LNCaP clone FGC (cell line): ENCODE measurements at places on chromosomes 6 and 20.

DNA sequence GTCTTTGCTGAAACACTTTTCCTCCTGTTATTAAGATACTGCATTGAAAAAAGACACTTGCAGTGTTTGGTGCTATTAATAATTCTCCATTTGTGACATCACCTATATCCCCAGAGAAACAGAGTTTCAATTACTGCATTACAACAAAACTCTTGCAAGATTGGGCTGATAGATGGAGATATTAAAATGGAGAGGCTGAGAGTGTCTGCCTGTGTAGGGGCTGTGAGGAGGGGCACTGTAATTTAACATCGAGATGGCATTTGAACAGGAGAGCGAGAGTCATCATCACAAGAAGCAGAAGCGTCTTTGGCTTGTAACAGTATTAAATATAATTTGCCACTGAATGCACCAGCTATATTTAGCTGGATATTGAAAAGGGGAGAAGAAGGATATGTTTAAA is 316.5 kb downstream of the CDH26 start:
- DNase-seq, result no peak

DNA sequence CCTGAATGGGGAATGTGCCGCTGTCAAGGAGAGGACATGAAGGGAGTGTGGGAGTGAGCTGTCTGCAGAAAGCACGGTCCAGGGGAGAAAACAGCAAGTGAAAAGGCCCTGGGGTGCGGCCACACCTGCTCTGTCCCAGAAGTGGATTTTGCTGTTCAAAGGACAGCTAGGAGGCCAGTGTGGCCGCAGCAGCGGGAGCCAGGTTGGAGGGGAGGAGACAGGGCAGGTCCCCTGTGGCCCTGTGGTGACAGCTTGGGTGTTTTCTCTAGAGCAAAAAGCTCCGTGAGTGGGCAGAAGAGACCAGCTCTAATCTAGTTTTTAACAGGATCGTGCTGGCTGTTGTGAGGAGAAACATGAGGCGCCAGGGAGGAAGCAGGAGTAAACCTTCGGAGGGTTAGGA is 4.5 kb upstream of the SLC52A3 start:
- no peak for DNase-seq

GRCh38 chr6:29994826-29995225 is 52.5 kb downstream of the HLA-A start:
- no peak for DNase-seq

- no peak for DNase-seq
Measured at GRCh38 chr20:42024653-42025052, 406.5 kb upstream of the CHD6 start.

DNA sequence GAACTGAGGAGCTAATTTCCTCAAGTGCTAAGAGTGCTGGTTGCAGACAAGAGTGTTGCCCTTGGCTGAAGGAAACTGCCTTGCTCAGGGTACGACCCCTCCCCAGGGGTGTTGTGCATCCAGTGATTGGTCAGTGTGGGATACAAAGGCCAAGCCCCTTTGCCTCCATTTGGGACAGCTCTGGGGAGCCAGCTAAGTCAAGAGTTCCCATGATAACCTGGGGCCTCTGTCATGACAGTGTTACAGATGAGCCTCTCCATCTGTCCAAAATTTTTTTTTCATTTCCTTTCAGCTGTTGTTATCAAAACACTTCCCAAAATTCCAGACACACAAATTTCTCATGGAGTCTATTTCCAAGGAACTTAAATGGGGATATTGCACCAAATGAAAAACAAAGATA is 93.3 kb downstream of the HS3ST5 start:
- DNase-seq, result no peak

- DNase-seq, result no peak
Measured at GRCh38 chr6:2471472-2471871, 226.1 kb upstream of the GMDS start.

DNA sequence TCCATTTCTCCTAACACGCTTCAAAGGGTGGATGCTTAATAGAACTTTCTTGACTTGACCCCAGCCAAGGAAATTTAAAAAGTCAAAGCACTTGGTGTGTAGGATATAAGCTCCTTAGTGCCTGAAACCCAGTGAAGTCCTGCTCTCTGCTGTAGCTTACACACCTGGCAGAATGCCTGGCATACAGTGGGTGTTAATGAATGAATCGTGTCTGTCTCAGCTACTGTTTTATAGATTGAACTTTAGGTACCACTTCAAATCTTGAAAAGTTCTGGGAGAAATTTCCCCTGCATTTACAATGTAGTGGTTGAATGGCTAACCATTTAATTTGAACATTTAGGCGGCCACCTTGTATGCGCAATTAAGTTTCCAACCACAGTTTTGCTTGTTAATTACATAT is 70.5 kb upstream of the ZNF217 start:
- DNase-seq, result no peak

DNA sequence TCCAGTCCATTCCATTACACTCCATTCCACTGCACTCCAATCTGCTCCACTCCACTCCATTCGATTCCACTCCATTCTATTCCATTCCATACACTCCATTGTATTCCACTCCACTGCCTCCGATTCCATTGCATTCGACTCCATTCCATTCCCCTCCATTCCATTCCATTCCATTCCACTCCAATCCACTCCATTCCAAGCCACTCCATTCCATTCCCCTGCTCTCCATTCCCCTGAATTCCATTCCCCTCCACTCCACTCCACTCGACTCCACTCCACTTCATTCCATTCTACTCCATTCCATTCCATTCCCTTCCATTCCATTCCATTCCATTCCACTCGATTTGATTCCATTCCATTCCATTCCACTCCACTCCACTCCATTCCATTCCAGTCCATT is 25.7 kb upstream of the DEFB125 start:
- no peak for DNase-seq

DNA sequence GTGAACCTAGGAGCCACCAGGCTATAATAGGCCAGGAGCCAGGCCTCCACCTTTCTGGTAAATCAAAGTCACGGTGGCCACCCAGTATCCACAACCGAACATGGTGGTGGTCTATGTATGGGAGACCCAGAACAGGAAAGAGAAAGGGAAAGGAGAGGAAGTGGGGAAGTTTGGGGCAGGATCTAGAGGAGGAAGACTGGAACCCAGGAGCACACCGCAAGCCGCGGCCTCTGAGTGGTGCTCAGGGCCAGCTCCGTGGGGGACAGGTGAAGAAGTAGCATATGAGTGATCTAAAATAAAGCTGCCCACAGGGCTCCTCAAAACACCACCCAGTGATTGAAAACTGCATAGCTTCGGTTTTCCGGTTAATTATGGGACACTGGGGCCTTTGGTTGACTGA is 214.8 kb downstream of the ZDHHC14 start:
- no peak for DNase-seq

- DNase-seq, result no peak
Measured at GRCh38 chr20:25282034-25282781, 34.3 kb downstream of the PYGB start.

DNA sequence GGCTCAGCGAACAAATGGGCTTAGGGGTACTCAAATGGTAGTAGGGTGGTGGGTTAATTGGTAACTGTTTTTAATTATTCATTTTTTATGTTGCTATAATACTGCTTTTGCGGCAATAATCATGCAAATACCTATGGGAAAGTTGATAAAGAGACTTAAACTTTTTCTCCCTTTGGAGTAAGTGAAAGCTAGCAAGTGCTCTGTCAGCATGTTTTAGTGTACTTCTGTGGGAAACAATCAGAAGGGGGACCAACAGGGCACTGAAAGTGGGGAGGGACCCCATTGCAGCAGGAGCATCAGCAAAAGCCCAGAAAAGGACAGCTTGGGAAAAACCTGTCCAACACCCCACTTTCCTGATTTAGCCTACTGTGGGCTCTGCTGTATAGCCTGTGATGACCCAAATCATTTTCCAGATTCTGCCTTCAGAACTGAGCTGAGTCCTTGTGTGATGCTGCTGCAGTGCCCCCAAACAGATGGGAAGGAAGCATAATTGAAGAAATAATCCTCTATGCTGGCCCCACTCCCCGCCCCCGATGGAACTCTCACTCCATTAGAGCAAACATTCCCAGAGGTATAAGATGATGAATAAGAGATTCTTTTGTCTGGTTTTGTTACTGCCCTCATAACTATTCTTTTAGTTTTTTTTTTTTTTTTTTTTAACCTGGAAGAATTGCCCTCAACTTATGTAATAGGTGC is 322.8 kb downstream of the CD83 start:
- DNase-seq, result no peak

DNA sequence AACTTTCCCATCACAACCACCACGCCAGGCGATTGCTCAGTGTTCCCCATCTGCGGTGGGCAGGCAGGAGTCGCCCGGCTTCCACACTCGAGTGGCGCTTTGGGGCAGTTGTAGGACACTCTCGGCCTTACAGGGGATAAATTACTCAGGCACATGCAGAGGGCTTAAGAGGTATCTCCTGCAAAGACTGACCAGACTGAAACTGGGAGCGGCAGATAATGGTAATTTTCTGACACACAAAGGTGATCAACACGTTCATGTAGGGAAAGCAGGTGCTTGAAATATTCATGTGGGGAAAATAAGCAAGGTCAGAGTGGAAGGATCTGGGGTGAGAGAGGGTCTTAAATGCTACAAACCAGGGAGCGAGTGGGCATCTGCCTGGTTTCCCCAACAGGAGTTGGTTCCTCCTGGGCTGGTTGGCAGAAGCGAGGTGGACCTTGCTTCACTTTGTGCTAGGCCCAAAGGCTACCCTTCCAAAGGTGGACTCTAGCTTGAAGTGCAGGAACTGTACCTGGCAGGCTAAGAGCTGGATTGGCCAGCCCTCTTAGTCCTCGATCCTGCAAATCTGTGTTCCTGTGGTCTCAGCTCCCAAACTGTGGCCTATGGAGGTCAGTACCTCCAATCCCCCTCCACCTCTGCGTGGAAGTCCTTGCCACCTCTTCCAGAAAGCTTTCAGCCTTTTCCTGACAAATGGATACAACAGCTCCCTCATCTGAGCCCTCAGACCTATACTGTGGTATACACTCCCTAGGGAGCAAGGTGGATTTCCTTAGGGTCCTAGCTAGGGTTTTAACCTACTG is 16.7 kb downstream of the PLAGL2 start:
- no peak for DNase-seq

DNA sequence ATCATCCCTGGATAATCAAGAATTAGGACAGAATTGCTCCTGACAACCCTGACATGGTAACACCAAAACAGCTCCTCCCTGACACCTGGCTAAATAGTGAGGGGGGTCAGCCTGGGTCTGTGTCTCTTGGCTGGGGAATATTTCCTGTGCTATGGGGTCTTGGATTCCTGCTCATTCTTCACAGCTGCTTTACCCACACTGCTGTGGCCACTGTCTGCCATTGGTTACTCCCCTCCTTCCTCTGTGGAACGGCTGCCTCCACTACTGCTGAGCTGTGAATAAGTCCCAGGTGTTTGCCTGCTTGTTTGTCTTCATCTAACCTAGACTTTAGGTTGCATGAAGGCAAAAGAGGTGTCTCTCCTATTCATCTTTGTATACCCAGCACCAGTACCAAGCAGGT is 33.9 kb upstream of the TXLNB start:
- DNase-seq, result no peak

GRCh38 chr6:111482959-111483735 is at the start of gene REV3L:
REV3L (minus strand) TSS chr6:111483218; CDS start chr6:111482888, 330 bp downstream.
- peak; percentile 47 for DNase-seq

- DNase-seq, result no peak
Measured at GRCh38 chr6:29999416-29999815, 57.1 kb downstream of the HLA-A start.

DNA sequence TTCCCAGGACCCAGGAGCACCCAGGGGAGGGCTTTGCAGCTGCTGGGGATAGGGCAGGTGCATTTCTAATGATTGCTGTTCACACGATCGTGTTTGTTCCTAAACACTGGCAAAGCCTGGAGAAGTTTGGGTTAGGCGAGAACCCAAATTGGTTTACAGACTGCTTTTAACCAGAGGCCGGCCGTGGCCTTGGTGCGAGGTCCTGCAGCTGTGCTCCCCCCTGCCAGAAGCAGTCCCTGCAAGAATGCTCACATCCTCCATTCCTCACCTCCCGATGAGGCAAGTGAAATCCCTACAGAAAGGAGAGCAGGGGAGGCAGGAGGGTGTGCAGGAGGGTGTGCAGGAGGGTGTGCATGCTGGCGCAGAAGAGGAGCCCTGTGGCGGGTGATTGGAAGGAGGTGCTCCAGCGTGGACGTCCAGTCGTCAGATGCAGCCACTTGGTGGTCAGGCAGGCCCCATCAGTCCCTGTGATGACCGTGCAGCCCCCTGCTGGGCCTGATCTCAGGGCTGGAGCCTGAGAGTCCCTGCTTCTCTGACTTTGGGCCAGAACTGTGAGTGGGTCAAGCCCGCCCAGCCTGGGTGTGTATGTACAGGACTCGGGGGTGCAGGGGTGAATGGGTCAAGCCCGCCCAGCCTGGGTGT is 55.7 kb upstream of the FRMD1 start:
- DNase-seq, result no peak

DNA sequence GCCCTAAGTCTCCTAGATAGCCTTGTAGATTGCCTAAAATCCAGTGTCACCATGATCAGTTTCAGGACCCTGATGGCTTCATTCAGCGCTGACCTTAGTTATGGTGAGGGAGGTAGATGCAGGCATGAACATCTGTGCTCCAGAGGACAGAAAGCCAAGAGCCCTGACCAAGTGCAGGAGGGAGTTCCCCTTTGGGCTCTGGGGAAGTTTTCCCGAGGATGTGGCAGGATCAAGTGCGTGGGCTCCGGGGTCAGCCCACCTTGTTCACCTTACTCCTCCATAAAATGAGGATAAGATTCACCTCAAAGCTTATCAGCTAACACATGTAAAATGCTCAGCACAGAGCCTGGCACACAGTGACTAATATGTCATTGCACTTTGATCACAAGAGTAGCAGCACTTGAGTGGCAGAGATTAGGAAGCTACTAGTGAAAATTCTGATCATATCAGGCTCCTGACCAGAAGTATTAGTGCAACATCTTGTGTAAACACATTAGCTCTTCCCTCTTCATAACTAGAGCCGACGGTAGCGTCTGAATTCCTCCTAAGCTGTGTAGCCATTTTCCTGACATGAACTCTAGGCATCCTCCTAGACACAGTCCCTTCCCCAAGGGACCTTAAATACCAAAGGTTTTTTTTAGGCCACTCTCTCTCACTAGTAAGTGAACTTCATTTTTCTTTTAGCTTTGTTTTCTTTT is 125.2 kb downstream of the SULF2 start:
- no peak for DNase-seq

- no peak for DNase-seq
Measured at GRCh38 chr6:170346649-170347048, 40.1 kb downstream of the FAM120B start.

DNA sequence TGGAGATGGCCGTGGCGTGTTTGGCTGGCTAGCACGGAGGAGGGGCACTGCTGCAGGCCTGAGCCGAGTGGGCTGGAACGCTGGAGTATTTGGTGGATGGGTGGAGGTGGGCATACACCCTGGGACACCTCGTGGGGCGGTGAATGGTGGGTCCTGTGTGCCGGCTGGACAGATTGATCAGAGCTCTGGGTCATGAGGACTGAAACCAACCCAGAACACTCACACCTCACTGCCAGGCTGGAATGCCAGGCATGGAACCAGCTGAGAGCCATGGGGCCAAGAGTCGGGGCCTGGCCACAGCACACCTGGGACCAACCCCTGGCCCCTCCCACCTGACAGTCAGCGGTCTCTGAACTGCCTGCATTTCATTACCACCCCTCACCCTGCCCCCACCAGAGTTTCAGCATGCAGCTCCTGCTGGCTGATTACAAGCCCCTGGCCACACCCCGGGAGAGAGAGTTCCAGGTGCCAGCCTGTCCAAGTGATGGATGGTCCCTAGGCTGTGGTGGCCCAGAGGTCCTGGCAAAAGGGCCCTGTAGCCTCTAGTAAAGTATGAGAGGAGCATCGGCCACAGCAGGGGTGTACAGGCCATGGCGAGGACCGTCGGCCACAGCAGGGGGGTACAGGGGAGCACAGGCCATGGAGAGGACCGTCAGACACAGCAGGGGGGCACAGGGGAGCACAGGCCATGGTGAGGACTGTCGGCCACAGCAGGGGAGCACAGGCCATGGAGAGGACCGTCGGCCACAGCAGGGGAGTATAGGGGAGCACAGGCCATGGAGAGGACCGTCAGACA is 3.3 kb downstream of the NPBWR2 start:
- DNase-seq, result no peak
